T1000 (cell line): ENCODE measurements at places on chromosomes 2 and 18.

DNA sequence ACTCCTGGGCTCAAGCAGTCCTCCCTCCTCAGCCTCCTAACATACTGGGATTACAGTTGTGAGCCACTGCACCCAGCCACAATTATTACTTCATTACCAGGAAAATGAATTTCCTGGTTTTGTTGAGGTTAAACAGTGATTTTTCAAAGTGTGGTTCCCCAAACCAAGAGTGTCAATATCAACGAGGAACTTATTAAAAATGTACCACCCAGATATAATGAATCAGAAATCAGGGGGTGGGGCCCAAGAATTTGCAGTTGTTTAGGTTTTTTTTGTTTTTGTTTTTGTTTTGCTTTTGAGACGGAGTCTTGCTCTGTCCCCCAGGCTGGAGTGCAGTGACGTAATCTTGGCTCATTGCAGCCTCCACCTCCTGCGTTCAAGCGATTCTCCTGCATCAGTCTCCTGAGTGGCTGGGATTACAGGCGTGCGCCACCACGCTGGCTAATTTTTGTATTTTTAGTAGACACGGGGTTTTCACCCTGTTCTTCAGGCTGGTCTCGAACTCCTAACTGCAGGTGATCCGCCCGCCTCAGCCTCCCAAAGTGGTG, 94.1 kb downstream of the WDSUB1 start:
- DNase-seq: no peak

- no peak for DNase-seq
Measured at GRCh38 chr2:148726228-148726627, 81.7 kb downstream of the EPC2 start.

GRCh38 chr2:204365811-204366210, 179.5 kb upstream of the PARD3B start:
- DNase-seq: no peak

- no peak for DNase-seq
Measured at GRCh38 chr18:12283666-12284065, 24.4 kb upstream of the TUBB6 start.

GRCh38 chr2:222854773-222855700, 5.8 kb upstream of the ACSL3 start:
- DNase-seq: no peak

DNA sequence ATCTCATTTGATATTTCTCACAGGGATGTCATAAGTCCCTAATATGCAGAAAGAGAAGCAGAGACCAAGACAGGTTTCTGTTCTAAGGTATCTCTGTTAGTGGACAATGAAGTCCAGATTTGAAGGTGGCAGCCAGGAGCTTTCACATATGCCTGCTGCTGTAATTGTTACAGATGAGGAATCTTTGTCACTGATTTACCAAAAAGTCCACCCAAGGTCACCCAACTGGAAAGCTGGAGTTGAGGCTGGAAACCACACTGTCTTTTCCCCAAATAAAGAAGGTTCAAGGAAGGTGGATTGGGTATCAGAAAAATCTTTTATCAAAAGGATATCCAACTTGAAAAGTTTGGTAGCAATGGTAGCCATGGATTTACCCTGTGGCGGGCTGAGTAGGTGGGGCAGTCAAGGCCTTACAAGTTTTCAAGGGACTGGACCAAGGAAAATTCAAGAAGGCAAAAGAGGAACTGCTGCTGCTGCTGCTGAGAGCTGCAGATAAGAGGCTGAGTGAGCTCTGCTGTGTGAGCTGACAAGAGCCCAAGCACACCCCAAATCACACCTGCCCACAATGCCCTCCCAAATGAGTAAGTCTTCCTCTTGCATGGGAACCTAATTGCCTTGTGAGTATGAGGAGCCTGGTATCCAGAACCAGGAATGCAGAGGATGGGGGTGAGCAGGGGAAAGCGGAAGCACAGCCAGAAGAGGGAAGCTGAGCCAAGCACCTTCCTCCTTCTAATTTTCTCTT, 241.2 kb downstream of the ANAPC1 start:
- no peak for DNase-seq

DNA sequence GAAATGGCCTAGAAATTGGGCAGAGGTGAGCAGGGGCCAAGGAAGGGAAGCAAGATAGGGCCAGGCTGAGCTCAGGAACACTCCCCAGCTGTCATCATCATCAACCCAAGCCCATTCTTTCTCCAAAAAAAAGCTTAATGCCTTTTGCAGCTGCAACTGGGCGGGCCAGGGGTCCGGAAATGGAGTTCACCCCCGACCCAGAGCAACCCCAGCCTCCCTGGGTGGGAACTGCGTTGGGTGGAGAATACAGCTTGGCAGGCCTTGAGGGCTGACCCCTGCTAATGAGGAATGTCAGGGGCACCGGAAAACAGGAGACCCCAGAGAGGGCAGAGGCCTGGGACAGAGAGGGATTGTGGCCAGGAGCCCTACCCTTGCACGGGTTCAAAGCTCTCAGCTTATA, 64.8 kb downstream of the TNS1 start:
- DNase-seq: no peak

DNA sequence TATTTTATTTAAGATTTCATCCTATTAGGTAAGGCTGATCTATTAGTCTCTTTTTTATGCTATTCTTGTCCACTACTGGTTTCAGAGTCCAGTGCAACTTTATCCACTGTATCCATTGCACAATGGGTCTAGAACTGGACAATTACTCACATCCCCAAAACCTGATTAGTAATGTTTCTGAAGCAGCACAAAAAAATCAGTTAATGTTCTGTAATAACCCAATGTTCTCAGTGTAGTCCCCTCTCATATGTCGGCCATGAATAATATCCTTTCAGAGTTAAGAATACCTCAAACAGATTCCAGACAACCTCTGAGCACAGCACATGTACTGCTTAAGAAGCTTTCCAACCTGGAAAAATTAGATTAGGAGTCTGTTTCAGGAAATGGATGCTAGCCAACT, 29.7 kb downstream of the MGAT4A start:
- DNase-seq: no peak

DNA sequence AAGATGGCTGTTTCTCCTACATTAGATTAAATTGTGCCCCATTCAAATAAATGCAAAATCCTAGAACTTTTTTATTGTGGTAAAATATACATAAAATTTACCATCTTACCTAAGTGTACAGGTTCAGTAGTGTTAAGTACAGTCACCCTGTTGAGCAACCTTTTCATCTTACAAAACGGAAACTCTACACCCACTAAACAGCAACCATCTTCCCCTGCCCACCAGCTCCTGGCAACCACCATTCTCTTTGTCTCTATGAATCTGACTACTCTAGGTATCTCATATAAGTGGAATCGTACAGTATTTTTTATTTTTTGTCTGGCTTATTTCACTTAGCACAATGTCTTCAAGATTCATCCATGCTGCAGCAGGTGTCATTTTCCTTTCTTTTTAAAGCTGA, 53.0 kb downstream of the ASXL2 start:
- no peak for DNase-seq

GRCh38 chr2:77034445-77034844, 487.7 kb downstream of the LRRTM4 start:
- no peak for DNase-seq

DNA sequence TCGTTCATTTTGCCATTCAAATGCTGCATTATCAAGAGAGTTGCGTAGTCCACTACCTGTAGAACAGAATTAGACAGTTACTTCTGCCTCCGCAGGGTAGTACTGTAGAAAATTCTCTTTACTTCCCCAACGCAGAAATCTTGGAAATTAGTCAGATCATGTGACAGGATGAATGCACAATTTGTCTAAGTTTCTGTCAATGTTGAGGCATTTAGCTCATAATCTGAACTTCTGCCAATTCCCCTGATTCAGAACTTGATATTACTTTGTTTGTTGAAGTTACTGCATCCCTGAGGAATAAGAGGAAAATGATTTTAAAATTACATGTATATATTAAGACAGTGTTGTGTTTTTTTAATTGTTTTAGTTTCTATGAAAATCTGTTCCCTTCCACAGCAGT, 83.4 kb downstream of the TTC27 start:
- no peak for DNase-seq

DNA sequence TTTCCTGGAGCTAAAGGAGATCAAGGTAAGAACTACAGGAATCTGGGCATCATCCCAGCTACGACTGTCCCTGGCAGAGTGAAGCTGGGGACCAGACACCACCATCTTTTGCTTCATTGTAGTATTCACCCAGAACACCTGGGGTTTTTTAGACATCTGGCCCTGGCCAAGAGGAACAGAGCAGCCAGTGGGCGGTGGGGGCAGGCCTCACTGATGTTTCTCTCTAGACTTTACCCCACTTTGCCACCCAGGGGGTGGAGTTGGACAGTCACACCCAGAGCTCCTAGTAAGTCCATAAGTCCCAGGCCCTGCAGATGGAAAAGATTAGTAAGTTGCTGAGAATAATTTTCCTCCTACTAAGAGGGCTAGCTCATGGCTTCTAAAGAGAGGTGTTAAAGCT, 39.6 kb downstream of the MARCO start:
- DNase-seq: no peak

- no peak for DNase-seq
Measured at GRCh38 chr2:238895361-238895882, 47.5 kb downstream of the TWIST2 start.

GRCh38 chr2:2542316-2542715, 211.2 kb upstream of the MYT1L start:
- no peak for DNase-seq

GRCh38 chr2:217660423-217660822, 342.4 kb downstream of the TNS1 start:
- DNase-seq: no peak

- no peak for DNase-seq
Measured at GRCh38 chr2:128449226-128450061, 130.8 kb upstream of the HS6ST1 start.

DNA sequence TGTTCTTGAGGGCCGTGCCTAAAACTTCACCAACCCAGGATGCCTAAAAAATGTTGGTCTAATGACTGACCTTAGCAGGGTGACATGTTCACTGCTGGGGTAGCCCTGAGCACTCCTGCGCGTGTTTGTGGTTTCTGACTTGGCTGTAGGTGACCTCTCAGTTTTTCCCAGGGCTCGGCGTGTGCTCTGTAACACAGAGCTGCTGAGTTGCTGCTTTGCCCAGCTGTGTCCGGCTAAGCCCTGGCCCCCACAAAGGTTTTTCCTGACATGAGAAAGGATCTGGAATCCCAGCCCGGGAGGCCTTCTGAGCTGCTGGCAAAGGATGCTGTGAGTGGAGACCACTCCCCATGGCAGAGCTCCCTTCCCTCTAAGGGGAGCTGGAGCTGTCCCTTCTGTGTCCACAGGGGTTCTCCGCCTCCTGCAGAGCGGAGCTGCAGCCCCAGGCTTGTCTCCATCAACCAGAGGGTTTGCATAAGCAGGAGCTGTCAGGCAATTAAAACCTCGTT, 52.7 kb downstream of the CRIM1 start:
- no peak for DNase-seq

DNA sequence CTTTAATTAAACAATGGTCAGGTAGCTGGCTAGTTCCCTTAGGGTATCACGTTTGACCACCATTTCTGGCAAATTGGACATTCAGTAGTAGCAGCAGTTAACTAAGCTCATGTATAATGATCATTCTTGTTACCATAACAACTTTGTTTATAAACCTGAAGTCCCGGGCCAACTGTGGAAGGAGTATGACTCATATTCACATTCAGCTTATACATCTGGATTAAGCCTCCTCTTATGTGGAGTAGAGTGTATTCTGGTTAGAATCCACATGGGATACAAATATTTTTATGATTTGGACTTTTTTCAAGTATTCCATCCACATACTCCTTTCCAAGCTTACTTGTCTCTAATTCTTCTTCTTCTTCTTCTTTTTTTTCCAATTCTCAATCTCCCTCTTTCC, 70.3 kb upstream of the ZSWIM2 start:
- peak; percentile 6 for DNase-seq

GRCh38 chr2:7649461-7650228, 732.4 kb downstream of the RNF144A start:
- DNase-seq: no peak

GRCh38 chr2:32806857-32807256, 139.9 kb upstream of the LTBP1 start:
- no peak for DNase-seq

- no peak for DNase-seq
Measured at GRCh38 chr18:69127873-69128500, 272.7 kb upstream of the DOK6 start.

DNA sequence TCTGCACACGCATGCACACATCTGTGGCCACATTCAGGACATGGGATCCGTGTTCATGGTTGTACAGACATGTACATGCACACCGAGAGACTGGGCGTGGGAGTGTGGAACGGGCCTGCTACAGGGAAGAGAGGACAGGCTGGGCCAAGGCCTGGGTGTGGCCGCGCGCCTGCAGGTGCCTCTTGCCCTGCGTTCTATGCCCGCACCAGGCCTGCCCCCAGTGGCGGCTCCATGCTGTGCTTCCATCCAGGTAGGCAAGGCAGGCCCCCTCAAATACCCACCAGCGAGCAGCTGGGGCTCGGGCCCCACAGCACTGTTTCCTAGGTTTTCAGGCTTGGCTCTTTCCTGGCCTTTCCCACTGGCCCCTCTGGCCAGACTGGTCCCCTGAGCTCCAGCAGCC, 15.5 kb upstream of the PTMA start:
- no peak for DNase-seq

GRCh38 chr2:67234440-67234839, 162.7 kb upstream of the ETAA1 start:
- DNase-seq: no peak

- no peak for DNase-seq
Measured at GRCh38 chr2:168780669-168781071, 21.8 kb upstream of the NOSTRIN start.
